Stimulated activated CD4-positive, alpha-beta T cell treated with anti-CD3 and anti-CD28 coated beads, TNF-alpha, amount 100 ng/mL, for 48 hours (primary cell): ENCODE measurements at places on chromosomes 1 and 21.

- DNase-seq: peak; percentile 46
Observed at GRCh38 chr1:223129229-223129901, 13.7 kb downstream of the TLR5 start.

DNA sequence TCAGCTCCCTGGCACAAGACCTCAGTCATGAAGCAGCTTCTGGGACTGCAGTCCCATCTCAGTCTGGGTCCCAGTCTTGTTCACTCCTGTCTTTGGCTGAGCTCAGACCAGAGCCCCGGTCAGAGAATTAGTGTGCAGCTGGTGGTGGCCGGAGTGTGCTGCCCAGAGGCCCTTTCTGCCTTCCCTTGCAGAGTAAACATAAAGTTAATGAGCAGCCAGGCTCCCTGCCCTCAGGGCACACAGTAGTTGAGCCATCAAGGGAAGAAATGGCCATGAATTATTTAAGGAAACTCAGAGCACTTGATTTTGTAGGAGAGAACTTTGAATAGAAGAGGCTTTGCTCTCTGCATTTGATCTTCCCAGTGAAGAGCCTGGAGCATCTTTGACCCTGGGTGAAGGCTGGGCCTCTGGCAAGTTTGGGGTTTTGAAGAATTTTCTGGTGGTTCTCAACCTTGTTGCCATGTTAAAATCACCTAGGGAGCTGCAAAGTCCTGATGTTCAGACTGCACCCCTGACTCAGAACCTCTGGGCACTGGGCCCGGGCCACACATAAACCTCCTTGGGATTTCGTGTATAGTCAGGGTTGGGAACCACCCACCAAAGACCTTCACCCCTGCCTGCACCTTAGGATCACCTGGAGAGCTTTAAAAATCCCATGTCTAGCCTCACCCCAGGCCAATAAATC, 26.4 kb upstream of the SELENON start:
- no peak for DNase-seq

- no peak for DNase-seq
Observed at GRCh38 chr1:201001962-201002361, 21.6 kb downstream of the KIF21B start.

DNA sequence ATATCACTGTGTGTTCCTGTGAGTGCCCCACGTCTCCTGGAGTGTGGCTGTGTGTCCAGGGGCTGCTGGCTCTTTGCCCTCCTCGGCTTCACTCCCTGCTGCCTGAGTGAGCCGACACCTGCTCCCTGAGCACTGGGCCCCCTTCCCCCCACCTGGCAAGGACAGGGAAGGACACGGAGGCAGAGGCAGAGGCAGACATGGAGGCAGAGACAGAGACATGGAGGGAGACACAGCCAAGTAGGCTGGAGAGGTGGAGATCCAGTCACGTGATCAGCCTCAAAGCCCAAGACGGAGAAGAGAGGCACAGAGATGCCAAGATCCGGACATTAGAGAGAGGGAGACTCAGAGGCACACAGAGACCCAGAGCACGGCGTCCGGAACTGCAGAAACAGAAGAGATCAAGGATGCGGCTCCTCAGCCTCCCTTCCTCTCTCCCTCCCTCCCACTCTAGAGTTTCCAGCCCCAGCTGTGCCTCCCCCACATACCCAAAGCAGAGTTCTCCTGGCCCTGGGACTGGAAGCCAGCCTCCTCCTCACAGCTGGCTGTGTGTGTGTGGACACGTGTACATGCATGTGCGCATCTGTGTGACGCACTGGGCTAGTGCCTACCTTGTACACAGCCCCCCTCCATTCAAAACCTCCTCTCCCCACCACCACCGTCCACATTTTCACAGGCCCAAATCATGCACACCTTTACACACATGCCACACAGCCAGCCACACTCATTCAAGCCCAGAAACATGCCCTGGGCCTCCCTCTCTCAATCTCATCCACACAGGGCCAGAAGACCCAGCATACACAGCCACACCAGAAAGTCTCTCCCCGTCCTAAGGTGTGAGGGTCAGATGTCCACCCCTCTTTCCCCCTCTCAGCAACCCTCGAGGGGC, 39.1 kb upstream of the WASF2 start:
- DNase-seq: no peak

- DNase-seq: no peak
Observed at GRCh38 chr1:220239213-220239612, 33.0 kb downstream of the RAB3GAP2 start.

DNA sequence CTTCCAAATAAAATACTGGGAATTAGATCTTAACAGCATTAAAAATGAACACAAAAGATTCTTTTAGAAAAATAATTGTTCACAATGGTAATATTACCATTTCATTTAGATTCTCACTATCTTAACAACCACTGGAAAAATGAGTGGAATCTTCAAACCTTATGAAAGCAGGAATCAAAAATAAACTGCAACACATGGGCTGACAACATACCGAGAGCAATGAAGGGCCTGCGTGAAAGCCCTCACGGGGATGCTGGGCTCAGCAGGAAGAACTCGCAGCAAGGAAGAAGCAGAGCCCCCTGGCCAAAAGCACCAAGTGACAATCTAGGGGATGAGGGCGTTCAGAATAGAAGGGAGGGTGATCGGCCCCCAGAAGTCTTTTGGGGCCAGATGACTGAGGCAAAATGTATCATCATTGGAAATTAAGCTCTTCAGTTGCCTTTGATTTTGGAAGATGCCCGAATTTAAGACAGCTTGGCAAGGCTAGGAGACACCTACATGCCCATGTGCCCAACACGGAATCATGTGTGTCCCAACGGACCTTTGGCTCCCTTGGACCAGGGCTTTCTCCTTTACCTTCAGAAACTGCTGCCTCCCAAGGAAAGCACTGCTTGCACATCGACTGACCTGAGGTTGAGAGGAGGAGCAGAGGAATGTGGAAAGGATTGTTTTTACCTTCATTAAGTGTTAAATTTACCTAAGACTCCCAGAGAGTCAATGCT, 103.9 kb downstream of the TGFBR3 start:
- no peak for DNase-seq

- no peak for DNase-seq
Observed at GRCh38 chr1:184615301-184615700, 139.4 kb downstream of the EDEM3 start.

DNA sequence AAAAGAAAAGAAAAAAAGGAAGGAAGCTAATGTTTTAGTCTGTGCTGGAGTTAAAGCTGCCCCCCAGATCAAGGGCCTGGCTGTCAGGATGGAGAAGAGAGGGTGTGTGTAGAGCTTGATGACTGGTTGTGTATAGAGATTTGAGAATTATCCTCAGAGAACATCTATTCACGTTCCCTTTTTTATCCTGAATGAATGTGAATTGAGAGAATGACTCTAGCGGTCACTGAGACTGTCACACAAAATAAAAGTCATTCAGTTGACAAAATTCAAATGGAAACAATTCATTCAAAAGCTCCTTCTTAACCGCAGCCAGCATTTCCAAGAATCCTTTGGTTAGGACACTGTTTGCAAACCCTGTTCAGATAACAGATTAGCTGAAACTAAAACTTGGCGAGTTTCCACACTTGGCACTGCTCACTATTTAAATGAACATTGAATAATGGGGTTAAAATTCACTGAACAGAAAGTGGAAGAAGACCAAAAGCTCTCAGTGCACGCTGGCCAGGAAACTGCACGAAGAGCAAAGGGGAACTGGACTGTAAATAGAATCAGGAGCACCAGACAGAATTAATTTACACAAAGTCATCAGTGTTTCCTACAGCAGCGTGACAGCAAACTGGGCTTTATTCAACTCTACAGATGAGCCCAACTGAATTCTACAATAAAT, 13.6 kb upstream of the FAM89A start:
- DNase-seq: no peak

GRCh38 chr1:212515329-212515760, 82.6 kb downstream of the NENF start:
- DNase-seq: no peak

DNA sequence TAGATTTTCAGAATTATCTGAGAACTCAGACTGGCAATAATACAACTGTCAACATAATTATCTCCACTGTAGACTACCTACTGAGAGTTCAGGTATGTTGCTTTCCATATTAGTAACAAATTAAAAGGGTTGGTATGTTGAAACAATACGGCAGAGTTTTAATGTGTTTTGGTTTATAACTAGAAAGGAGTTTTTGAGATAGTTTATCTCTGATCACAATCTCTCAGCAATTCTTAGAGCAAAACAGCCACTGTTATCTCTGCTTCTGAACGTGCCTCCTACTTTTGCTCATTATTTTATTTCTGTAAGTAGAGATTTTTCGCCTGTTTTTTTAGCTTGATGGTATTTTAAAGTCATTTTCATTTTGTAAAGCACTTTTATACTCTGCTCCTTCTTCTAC, 118.7 kb downstream of the ZP4 start:
- DNase-seq: no peak

GRCh38 chr1:206472454-206472853, 2.2 kb downstream of the IKBKE start:
- DNase-seq: no peak

- DNase-seq: no peak
Observed at GRCh38 chr1:25806418-25806817, 6.4 kb downstream of the SELENON start.

DNA sequence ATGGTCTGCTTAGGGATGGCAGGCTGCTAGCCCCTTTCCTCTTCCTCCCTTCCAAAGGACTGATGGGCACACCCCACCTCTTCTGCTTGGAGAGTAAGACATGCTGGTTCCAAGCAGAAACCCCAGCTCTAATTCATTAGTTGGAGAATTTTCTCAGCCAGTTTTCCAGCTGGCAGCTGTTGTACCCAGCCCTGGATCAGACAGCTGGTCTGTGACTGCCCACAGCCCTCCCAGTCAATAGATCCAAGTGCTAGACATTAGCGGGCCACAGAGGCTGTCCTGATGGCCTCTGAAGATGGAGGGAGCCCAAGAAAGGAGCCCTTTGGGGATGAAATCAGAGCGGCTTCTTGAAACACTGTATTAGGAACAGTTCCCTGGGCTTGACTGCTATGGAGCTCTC, 35.8 kb downstream of the ACOT11 start:
- no peak for DNase-seq

DNA sequence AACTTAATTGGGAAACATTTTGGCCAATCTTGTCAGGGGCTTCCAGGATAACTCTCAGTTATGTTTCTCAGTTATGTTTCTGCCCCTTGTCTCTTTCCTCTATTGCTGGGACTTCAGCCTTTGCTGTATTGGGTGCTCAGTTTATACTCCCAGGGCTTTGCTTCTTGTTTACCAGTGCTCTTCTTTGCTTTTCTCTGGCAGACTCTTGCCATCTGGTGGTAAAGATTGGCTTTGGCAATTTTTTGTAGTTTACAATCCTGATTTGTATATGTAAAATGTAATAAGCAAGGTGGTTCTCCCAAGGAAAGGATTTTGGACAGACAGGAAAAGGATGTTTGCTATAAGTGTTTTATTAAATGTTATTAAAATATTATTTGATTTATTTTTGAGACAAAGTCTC, 37.9 kb downstream of the FABP3 start:
- DNase-seq: no peak

GRCh38 chr1:23506376-23507107, 22.6 kb upstream of the ASAP3 start:
- no peak for DNase-seq

DNA sequence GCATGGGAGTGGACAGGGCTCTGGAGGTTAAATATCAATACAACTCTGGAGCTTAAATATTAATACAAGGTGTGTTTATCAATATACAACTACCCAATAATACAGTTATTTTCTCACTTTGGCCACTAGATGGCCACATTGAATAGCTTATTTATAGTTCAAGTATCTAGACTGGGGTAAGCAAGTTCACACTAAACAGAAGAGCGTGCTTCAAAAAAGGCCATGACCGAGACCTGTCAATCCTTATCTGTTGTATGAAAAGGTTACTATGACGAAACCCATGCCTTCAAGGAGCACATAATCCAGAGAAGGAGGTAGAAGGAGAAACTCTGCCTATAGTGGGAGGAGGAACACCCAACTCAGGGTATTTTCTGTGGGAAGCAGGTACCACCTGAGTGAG, 29.1 kb downstream of the CHML start:
- DNase-seq: no peak

GRCh38 chr1:37723390-37724078, 31.2 kb downstream of the CDCA8 start:
- DNase-seq: no peak

DNA sequence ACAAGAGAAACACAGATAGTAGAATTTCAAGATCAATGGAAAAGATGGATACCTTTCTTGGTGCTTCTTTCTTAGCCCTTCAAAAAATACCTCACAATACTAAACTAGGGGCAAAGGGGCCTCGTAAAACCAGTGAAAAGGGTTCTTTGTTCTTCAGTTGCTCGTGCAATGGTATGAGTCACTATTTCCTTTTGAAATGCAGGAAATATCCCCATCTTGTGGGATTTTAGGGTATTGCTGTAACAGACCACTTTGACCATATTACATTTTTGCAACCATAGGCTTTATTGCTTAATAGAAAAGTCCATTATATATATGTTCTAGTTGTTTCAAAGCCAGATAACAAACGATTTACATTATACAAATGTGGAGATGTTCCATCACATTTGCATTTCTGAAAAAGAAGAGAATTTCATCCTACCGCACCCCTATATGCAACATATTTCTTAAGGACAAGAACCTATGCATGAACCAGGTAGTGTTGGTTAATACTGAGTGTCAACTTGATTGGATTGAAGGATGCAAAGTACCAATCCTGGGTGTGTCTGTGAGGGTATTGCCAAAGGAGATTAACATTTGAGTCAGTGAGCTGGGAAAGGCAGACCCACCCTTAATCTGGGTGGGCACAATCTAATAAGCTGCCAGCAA, 88.6 kb upstream of the PKN2 start:
- no peak for DNase-seq

DNA sequence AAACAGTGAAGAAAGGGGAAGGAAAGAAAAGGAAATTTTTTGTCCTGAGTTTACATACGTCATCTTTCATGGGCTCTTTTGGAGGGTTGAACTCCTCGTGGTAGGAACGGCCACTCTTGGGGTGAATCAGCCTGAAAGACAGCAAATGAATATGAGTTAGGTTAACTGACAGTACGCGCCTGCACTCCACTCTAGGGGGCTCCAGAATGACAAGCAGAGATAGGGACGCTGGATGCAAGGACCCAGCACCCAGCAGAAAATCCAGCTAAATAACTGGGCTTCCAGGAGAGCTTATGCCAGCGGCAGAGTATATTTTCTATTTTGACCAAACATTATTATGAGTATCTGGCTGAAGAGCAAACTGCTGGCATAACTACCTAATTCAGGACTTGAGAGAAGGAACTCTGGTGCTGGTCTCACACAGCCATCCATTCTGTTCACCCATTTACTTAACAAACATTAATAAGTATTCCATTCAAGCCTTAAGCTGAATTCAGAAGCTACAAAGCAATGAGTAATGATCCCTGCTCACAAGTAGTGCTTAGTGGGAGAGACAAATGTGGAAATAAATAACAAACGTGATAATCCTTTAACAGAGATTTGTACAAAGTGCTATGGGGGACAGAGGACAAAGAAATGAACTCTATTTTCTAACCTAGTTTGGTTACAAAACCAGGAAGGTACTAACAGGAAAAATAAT, 22.1 kb downstream of the AK2 start:
- DNase-seq: no peak

GRCh38 chr1:115327270-115327669, 10.8 kb downstream of the NGF start:
- DNase-seq: no peak

GRCh38 chr1:212606395-212607205, 2.0 kb upstream of the ATF3 start:
- no peak for DNase-seq
